ENCODE measurements at places on chromosomes 7 and 10.

DNA sequence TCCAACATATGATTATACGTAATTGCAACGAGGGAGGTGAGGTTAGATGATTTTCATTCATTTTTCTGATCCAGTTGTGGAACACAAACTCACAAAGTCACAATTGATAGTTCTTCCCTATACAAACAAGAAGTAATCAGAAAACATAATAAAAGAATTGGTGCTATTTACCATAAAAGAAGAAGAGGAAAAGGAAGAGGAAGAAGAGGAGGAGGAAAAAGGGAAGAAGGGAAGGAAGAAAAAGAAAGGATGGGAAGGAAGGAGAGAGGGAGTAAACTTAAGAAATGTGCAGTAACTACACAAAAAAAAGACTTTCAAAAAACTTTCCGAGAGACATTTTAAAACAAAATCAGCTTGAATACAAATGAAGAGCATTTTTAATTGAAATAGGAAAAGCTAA is 65.0 kb downstream of the CCDC71L start:
- no peak for DNase-seq

DNA sequence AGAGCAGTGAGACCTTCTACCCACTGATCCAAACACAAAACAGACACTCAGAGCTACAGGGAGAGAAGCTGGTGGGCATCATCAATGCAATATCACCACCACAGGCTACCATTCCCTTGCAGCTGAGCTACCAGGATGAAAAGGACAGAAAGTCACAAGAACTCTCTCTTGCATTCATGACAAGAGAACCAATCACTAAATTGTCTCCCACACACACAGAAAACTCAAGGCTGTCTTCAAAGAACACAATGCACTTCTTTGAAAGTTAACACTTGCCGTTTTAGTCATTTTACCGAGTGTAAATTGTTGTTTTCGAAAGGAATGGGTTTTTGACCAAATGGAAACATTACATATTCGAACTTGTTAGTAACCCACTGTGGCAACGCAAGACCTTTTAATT is 626.6 kb downstream of the SORCS1 start:
- no peak for DNase-seq

DNA sequence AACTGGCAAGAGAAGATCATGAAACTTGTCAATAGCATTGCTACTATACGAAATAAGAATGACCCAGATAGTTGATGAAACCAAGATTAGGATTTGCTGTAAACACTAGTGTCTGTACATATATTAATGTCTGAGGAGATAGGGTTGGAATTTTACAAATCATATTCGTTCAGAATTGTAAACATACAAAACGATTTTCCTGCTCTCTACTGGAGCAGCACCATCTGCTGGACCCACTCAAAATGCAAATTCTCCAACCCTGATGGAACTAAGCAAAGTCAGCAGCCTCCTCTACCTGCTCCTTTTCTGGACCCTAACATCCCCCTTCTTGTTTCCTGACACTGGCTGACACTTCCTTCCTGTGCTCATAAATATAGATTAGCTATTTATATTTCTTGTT is 29.4 kb upstream of the SGMS1 start:
- DNase-seq = no peak

GRCh38 chr10:20314431-20314830 is 498.2 kb downstream of the PLXDC2 start:
- no peak for DNase-seq

GRCh38 chr7:101362334-101363195 is at the start of gene COL26A1:
Gene COL26A1 (plus strand): TSS chr7:101362875. CDS start chr7:101363033, 158 bp downstream.
- DNase-seq = no peak
